ENCODE measurements at places on chromosomes 3 and 15.

GRCh38 chr3:103644450-103644849 is 1209.6 kb downstream of the ZPLD1 start:
- no peak for DNase-seq

- DNase-seq: no peak
Observed at GRCh38 chr3:15122398-15122797, 23.4 kb upstream of the RBSN start.

- DNase-seq: no peak
Observed at GRCh38 chr3:133023362-133023761, 14.8 kb upstream of the TMEM108 start.

GRCh38 chr15:62165104-62165792 is at the start of gene C2CD4B:
TSS of gene C2CD4B (minus strand) at chr15:62165285. CDS start at chr15:62164984, 301 bp downstream.
- no peak for DNase-seq

GRCh38 chr3:45035441-45036301 is 9.6 kb downstream of the CLEC3B start:
- no peak for DNase-seq

- DNase-seq: no peak
Observed at GRCh38 chr15:39661776-39662175, 80.9 kb downstream of the THBS1 start.

GRCh38 chr3:123571264-123571972 is 13.4 kb downstream of the HACD2 start:
- no peak for DNase-seq

- no peak for DNase-seq
Observed at GRCh38 chr15:60551781-60552161, 72.8 kb upstream of the ICE2 start.

GRCh38 chr15:40943764-40944365 is 9.4 kb upstream of the CHAC1 start:
- no peak for DNase-seq

- DNase-seq: no peak
Observed at GRCh38 chr3:176951144-176951543, 246.1 kb downstream of the TBL1XR1 start.

Data from stromal cell of bone marrow (primary cell).